ENCODE measurements at places on chromosomes 4 and X.

GRCh38 chrX:115378471-115378870 is 89.0 kb downstream of the LUZP4 start:
- DNase-seq, result no peak

GRCh38 chrX:257681-258289 is 23.4 kb upstream of the PLCXD1 start:
- DNase-seq, result no peak

DNA sequence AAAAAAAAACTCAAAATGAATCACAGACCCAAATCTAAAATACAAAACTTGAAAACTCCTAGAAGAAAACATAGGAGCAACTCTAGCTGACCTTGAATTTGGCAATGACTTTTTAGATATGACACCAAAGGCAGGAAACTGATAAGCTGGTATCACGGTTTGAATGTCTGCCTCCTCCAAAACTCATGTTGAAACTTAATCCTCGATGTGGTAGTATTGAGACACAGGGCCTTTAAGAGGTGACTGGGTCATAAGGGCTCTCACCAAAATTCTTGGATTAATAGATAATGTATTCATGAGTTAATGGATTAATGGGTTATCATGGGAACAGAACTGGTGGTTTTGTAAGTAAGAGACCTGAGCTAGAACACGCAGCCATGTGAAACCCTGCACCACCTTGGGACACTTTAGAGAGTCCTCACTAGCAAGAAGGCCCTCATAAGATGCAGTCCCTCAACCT is 40.5 kb downstream of the FRYL start:
- DNase-seq, result no peak

DNA sequence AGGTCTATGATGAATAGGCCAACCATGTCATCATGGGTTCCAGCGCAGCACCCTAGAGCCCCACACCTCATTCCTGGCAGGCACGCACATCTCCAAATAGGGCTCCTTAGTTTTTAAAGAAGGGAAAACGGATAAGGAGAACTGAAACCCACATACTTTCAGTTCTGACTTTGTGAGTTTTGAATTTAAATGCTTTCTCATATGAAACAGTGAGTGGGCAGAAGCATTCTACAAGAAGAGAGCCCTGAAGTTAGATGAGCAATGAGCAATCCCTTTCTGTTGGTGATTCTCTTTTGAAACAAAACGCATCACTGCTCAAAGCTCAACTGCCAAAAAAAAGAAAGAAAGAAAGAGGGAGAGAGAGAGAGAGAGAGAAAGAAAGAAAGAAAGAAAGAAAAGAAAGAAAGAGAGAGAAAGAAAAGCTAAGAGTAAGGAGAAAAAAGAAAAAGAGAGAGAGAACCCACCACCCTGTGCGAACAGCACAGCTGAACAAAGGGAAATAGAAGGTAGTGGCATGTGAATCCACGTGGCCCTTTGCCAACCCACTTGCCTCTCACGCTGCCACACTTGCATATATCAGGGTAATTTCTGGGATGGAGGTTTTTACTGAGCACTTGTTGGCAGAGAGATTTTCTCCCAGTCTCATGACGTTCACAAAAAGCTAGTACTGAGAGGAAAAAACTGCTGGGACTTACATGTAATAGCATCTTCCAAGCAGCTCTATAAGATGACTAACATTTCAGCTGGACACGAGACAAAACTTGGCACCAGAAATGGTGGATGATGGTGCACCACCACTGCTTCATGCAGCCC is 31.0 kb downstream of the TMSB4X start:
- DNase-seq, result no peak

DNA sequence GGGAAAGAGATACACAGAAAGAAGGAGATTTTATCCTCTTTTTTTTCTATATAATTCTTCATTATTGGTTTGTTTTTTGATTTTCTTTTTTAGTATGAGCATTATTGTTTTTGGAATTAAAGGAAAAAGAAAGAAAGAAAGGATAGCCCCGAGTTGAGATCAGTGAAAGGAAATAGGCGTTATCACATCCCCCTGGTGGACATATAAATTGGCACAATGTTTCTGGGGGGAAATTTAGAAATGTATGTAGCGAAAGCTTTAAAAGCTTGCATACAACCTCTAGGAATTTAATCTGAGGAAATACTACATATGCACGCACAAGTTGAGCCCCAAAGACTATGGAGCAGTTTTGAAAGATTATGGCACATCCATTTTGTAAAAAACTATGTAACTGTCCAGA is 226.3 kb upstream of the LDB2 start:
- DNase-seq, result no peak

DNA sequence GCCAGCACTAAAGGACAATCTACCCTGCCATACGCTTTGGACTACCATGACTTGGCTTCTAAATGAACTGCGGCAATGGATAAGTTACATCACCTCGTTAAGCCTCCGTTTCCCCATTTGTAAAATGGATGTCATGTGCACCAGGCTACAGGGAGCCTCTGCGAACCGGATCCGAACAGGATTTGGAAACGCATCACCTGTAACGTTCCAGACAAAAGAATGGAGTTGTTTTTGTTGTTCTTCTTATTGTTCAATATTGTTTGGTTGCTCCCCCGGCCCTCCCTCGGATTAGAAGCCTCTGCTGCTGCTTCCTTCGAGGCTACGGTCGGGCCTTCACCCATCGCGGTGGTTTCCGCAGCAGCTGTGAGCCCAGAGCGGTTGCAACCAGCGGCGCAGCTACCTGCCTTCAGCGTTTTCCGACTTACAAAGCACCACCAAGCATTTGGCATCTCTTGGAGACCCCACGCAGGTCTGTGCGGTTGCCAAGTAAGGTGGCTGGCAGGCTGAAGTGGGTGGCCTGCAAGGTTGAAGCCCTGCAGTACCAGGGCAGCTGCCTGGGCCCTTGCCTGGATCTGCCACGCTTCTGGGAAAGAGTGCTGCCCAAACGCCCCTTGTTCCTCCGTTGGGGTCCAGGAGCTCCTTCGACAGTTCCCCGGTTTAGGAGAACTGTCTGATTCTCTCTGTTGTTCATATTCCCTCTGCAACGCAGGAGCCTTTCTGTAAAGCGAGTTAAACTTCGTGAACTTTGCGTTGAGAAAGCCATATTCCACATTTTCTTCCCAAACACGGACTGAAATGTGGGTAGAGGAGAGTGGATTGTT is 7.1 kb downstream of the NKX3-2 start:
- no peak for DNase-seq
